ENCODE measurements at places on chromosomes 16 and 17.

- peak; percentile 14 for DNase-seq
Observed at GRCh38 chr17:30290696-30291542, 825 bp downstream of the BLMH start.

DNA sequence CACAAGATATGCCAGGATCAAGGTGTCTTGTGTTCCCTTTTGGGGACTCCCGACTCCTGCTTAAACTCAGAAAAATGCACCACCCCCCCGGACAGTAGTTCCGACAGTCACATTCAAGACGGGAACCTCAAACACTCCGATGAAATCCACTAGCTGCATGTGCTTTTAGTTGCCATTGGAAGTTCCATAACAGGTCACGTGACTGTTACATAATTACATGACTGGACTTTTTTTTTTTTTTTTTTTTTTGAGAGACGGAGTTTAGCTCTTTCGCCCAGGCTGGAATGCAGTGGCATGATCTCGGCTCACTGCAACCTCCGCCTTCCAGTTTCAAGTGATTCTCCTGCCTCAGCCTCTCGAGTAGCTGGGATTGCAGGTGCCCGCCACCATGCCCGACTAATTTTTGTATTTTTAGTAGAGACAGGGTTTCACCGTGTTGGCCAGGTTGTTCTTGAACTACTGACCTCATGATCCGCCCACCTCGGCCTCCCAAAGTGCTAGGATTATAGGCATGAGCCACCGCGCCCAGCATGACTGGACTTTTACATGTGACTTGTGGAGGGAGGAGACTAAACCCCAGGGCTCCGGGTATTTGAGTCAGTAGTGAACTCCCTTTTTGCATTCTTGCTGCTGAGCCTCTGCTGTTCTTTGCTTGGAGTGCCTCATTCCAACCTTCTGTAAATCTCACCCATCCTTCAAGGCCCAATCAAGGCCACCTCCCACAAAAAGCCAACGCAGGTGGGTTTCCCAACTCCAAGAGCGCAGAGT is 1.6 kb downstream of the SIRT7 start:
- peak; percentile 68 for DNase-seq

DNA sequence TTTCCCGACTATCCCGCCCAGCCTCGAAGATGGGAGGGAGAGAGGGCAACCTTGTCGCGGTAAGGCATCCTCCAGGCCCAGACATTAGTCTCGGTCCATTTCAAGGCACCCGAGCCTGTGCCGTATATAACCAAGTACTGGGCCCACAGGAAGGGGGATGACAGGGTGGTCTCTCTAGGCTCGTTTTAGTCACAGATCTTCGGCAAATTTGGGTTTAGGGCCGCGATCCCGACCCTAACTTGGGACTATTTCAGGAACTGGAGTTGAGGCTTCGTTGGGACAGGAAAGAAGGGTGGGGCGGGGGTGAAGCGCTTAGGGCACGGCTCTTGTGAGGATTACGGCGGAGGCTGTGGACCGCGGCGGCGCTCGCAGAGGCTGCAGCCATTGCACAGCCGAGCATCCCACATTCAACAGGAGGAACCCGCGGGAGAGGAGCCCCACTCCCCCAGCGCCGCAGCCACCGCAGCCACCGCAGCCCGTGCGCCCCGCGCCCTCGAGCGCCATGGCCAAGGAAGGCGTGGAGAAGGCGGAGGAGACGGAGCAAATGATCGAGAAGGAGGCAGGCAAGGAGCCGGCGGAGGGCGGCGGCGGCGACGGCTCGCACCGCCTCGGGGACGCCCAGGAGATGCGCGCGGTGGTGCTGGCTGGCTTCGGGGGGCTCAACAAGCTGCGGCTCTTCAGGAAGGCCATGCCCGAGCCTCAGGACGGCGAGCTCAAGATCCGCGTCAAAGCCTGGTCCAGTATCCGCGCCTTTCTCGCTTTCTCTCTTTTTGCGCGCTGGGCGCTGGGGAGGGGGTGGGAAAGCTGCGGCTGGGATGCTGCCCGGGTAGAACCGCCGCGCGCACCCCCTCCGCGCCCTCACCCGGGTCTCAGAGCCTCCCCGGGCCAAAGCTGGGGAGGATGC is at the start of gene VAT1L:
Gene VAT1L (plus strand): TSS at position 384 of the 904 bp plus-strand sequence. CDS start 119 bp downstream, at position 503.
- DNase-seq, result no peak

- DNase-seq, result no peak
Observed at GRCh38 chr17:64335486-64335885, 55.2 kb downstream of the PECAM1 start.

DNA sequence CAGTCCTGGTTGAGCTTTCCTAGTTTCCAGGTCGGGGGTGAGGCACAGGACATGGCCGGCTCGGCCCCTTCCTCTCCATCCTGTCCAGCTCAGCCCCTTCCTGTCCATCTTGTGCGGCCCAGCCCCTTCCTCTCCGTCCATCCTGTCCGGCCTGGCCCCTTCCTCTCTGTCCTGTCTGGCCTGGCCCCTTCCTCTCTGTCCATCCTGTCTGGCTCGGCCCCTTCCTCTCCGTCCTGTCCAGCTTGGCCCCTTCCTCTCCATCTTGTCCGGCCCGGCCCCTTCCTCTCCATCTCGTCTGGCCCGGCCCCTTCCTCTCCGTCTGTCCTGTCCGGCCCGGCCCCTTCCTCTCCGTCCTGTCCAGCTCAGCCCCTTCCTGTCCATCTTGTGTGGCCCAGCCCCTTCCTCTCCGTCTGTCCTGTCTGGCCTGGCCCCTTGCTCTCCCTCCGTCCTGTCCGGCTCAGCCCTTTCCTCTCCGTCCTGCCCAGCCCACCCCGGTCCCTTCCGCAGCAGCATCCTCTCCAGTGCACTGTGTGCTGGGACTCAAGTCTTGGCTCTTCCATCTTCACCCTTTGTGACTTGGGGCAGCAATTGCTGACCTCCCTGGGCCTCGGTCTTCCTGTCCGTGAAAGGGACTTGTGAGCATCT is 5.5 kb upstream of the ZNF750 start:
- DNase-seq, result no peak

- no peak for DNase-seq
Observed at GRCh38 chr16:50607970-50608557, 59.9 kb downstream of the NKD1 start.

DNA sequence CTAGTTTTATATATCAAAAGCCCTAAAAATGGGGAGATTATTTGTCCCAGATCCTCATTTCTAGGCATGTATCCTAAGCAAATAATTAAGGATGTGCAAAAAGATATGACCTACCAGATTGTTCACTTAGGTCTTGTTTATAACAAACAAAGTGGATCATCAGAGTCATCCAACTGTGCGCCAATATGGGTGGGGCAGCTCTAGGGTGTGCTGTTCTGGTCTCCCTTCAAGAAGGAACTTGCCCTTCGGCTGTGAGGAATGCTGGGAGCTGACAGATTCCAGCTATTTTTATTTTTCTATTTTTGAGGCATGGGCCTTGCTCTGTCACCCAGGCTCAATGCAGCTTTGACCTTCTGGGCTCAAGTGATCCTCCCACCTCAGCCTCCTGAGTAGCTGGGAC is 13.8 kb downstream of the CHP2 start:
- DNase-seq, result no peak

GRCh38 chr16:87765473-87765775 is 362 bp downstream of the KLHDC4 start:
- no peak for DNase-seq

- DNase-seq, result no peak
Observed at GRCh38 chr16:87715658-87716057, 50.1 kb downstream of the KLHDC4 start.

GRCh38 chr17:50219342-50219741 is 17.9 kb upstream of the COL1A1 start:
- no peak for DNase-seq

DNA sequence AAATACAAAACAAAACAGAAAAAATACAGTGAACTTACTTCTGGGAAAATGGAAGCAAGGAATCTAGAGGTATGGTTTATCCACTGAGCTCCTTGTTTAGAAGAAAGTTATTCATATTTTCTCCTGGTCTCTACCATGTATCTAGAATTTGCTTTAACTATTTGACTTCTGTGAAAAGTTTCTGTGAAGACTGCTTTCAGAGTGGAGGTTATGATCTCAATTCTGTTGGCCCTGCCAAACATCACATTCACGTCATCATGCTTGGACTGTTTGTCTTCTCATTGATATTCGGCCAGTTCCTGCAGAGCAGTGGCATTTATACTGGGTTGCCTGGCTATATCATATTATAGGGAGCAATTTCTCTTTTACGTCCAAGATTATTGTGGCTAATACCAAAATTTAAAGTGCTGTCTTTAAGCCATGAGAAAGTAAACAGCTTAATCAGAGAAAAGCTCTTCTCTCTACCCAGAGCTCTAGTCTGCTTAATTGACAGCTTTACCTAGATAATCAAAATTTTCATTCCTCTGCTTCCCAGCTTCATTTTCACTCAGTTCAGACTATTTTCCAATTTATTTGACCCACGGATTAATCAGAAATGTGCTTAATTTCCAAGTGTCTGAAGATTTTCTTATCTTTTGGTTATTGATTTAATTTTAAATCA is at the start of gene ABCA8:
Gene ABCA8 (minus strand): TSS at position 212 of the 661 bp plus-strand sequence. CDS start 13,358 bp downstream, outside the sequence.
- DNase-seq, result no peak

DNA sequence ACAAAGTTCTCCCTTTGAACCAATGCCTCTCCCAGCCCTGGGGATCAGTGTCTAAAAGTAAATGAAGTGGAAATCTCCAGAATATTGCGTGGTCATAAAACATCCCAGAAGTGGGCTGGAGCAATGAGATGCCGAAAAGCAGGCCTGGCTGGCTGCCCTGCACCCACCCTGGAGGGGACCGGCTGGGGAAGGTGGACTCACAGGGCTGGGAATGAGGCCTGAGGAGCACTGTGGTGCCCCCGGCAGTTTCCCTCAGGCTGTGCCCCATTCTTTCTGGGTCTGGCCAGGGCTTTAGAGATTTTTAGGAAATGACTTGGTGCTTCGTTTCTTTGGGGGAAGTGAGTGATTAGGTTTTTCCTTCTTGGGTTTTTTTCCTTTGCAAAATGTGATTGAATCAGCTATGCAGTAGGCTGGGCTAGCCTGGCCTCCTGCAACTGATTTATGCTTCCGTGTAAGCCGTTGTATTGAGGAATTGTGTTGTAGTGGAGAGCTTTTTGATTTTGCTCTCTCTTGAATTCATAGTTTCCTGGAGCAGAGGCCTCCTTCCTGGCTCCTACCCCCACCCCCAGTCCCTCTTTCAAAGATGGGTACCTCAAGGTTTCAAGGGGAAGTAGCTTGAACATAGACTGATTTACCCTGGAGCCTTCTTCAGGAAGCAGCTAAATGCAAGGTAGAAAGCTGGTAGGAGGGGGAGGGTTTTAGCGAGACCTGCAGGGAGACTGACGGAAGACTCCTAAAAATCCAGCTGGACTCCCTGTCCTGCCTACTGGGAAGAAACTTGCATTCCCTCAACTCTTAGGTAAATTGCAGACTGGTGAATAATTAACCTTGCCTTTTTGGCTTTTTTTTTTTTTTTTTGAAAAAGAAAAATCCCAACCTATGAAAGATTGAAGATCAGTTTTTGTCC is 170.2 kb downstream of the RAB11FIP4 start:
- no peak for DNase-seq

DNA sequence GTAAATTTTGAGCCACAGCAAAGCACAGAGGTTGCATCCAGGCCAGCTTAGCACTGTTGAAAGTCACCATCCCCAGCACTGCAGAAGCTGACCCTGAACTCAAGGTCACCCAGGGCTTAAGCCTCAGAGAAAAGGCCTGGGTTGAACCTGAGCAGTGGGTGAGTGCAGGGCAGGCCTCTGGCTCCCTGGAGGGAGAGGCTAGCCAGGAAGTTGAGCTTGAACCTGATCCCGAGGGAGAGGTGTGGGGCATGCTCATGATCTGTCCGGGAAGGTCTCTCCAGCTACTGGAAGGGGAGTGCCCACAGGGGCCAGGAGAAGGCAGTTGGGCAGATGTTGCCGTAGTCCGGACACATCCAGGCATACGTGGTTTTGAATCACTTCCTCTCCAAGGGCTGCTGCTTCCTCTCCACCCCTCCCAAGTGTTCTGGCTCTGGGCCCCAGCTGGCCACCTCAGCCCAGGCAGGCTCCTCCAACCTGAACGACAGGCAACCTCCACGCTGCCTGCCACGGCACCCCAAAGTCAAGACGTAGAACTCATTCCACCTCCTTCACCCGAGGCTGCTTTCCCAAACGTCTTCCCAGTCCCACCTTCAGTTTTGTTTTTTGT is 18.4 kb downstream of the CARHSP1 start:
- DNase-seq, result no peak

DNA sequence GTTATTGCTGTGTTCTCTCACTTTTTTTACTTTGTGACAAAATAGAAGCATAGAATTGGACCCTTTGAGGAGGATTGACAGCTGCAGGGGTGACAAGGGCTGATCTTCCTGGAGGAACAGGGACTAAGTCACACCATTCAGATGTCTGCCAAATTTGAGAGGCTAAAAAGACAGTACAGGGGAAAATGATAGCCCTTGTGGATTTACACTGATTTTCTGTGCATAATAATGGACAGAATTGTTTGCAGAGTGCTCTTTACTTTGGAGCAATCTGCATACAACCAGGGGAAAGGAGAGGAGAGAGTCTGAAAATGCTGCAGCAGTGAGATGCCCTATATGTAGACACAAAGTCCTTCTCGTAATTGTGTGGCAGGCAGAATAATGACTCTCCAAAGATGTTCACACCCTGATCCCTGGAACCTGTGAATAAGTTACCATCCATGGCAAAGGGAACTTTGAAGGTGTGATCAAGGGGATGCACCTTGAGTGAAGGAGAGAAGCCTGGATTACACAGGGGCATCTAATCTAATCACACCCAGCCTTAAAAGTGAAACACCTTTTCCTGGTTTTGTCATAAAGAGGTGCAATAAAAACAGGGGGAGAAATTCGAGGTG is 221.4 kb upstream of the CPHXL start:
- no peak for DNase-seq

GRCh38 chr16:58057121-58057520 is 31.6 kb downstream of the MMP15 start:
- no peak for DNase-seq

DNA sequence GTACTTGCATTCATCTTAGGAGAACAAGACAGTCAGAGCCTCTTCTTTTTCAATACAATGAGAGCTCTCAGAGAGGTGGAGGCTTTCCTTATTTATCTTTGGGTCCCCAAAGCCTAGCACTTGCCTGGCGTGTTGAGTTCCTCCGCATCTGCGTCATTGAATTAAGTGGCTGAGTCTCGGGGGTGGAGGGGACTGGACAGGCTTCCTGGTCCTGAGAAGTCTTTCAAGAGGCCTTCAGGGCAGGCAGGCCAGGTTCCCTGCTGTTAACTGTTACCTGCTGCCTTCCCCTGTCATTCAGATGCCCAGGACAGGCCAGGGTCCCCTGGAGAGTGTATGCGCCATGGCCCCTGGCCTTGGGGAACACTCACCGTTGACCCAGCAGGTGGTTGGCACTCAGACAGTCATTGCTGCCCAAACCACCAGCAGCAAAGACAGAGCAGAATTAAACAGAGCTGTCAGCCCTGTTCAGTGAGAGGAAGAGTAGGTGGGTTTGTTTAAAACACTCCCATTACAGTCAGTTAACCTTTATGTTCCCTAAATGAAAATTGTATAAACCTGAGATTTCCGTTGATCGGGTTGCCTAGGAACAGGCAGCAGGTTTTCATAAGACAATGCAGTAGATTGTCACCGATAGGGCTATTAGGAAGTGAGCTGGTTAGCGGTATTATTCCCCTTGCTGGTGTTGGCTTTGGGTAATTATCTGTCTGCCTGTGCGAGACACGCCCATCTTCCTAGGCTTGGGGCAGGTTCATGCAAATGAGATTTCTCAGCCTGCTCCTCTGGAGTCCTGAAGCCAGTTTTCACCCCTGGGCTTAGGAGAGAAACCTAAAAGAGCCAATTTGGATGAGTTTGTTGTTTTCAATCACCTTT is 132.7 kb downstream of the CCDC182 start:
- no peak for DNase-seq

GRCh38 chr16:20323591-20324117 is 3.7 kb downstream of the GP2 start:
- no peak for DNase-seq

- peak; percentile 78 for DNase-seq
Observed at GRCh38 chr16:85659805-85660511, 28.8 kb downstream of the GINS2 start.

- DNase-seq, result no peak
Observed at GRCh38 chr16:56048425-56049105, 142.7 kb upstream of the GNAO1 start.
